ENCODE measurements at places on chromosomes 7 and 10. TPM values are rescaled to one million over a fixed set of nuclear protein-coding genes. Genes with fewer than 3 reads are reported as not detected.

DNA sequence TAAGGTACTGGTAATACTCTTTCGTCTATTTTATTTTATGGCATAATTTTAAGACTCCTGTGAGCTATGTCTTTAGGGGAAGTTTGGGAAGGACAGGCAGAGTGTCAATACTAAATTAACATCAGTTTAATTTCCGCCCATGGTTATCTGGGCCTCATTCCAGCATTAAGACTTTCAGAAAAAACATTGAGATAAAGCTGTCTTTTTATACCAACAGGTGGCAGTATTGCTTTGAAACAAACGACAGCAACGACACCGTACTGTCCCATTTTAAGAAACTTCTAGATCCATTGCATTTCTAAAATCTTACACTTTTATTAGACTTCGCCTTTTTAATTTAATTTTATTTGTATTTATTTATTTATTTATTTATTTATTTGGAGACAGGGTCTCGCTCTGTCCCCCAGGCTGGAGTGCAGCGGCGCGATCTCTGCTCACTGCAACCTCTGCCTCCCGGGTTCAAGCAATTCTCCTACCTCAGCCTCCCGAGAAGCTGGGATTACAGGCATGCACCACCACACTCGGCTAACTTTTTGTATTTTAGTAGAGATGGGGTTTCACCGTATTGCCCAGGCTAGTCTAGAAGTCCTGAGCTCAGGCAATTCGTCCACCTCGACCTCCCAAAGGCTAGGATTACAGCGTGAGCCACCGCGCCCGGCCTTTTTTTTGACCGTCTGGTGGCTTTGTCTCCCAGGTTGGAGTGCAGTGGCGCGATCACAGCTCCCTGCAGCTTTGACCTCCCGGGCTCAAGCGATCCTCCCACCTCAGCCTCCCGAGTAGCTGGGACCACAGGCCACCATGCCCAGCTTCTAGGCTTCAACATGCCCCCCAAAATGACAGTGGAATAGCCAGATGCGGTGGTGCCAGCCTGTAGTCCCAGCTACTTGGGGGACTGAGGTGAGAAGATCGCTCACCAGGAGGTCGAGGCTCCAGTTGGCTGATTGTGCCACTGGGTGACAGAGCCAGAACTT lies 78.7 kb upstream of the C1GALT1 start:
- DNase-seq, result no peak

DNA sequence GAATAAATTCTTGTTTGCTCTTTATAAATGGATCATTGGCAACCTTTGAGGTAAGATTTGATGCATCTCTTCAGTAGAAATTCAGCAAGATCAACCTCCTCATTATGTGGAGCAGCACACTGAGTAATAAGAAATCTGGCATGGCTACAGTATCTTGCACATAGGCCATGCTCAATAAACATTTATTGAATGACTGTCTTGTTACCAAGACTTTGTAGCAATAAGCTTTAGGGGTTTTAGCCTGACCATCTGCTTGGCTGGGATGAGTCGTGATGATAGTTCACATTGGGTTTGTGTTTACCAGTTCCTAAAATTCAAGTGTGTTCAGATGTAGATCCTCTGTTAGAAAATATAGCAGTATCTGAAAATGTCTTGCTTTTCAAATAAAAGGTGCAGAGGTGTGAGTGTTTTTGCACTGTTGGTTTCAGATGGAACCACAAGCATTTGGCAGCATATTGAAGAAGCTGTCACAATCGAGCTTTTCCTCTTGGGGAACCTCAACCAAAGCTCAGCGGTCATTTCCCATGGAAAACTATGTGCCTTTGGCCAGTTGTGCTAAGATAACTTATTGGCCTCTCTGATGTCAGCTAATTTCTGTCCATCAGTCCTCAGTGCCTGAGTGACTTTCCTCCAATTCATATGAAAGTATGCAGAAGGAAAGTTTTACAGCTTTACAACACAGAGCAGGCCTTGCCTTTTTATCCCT lies 442.6 kb downstream of the GFRA1 start:
- no peak for DNase-seq

DNA sequence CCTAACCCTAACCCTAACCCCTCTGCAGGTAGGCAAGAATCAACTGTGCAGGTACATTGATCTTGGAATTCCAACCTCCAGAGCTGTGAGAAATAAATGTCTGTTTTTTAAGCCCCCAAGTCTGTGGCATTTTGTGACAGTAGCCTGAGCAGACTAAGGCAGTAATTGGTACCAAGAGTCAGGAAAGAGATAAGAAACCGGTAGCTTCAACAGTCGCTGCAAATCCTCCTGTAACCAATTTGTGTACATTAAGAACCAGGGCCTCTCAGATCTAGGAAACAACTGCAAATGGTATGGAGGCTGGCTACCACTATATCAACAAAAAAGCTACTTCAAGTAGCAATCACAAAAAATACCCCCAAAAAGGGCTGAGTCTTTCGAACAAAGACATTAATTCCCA lies 67.3 kb downstream of the DOCK4 start:
- DNase-seq, result no peak

Gene VPS37D
- 1.3 TPM for total RNA-seq

Gene AGK
- 30.6 TPM for total RNA-seq

Gene AOAH
- total RNA-seq, result 0.39 TPM

Gene ZNF365
- total RNA-seq, result 0.59 TPM
